ENCODE measurements at places on chromosomes 16 and 17. TPM values are rescaled to one million over a fixed set of nuclear protein-coding genes. Genes with fewer than 3 reads are reported as not detected.

Gene TMEM235
- total RNA-seq, result not detected

Gene SLC6A2
- not detected for total RNA-seq

Gene HBQ1
- 9.2 TPM for total RNA-seq

Gene C16orf87
- 12.1 TPM for total RNA-seq

GRCh38 chr17:46831573-46832330, 13.3 kb upstream of the WNT3 start:
- no peaks in the 10 kb centered on the region for H3K36me3 ChIP-seq
- H3K27me3 ChIP-seq, result no peaks in the 10 kb centered on the region

DNA sequence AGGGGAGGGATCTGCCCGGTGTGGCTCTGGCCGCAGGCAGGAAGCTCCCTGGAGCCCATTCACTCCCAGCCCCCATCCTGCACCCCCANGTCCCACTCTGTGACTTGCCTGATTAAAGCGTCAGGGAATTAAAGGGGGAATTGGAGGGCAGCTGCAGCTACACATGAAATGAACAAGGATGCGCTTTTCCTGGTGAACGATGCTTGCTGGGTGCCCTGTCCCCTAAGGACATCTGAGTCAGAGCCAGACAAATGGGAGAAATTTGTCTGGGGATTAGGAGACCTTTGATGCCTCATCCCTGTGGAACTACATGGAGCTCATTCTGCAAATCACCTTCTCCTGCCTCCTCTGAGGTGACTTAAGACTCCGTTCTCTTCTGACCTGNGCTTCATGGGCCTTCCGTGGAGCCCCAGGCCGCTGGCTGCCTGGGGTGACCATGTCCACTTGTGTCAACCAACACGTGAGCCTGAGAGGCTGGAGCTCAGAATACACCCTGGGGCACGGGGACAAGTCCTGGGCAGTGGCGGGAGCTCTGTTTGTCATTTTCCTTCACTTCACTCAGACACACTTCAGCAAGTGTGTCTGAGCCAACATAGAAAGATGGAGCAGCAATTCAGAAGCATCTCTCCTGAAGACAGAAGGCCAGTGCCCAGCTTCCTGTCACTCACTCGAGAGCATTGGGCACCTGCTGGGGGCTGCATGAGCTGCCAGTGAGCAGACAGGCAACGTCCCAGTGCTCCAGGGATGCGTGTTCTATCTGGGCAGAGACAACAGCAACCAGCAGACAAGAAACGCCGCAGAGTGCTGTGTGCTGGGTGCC, 54.1 kb downstream of the METRNL start:
- H3K27ac ChIP-seq, result no peak overlapping the region
- peaks cover 4% of the 10 kb centered on the region for H3K4me1 ChIP-seq
- H3K36me3 ChIP-seq, result no peaks in the 10 kb centered on the region
- no peak overlapping the region for H3K4me3 ChIP-seq
- no peak for DNase-seq

DNA sequence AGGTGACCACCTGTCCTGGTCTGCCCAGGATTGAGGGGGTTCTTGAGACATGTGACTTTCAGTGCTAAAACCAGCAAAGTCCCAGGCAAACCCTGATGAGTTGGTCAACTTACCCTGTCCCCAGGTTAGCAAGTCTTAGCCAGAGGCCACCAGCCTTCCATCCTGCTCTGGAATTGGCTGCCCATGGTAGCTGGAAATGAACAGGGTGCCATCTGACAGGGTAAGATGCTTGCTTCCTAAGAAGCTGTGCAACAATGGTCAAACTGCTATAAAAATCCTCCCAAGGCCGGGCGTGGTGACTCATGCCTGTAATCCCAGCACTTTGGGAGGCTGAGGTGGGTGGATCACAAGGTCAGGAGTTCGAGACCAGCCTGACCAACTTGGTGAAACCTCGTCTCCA, 22.8 kb upstream of the MTMR4 start:
- no peaks in the 10 kb centered on the region for H3K36me3 ChIP-seq
- H3K27ac ChIP-seq, result no peak overlapping the region
- H3K4me3 ChIP-seq, result no peak overlapping the region
- no peak for DNase-seq
- H3K4me1 ChIP-seq, result peaks cover 26% of the 10 kb centered on the region
- H3K27me3 ChIP-seq, result no peaks in the 10 kb centered on the region

DNA sequence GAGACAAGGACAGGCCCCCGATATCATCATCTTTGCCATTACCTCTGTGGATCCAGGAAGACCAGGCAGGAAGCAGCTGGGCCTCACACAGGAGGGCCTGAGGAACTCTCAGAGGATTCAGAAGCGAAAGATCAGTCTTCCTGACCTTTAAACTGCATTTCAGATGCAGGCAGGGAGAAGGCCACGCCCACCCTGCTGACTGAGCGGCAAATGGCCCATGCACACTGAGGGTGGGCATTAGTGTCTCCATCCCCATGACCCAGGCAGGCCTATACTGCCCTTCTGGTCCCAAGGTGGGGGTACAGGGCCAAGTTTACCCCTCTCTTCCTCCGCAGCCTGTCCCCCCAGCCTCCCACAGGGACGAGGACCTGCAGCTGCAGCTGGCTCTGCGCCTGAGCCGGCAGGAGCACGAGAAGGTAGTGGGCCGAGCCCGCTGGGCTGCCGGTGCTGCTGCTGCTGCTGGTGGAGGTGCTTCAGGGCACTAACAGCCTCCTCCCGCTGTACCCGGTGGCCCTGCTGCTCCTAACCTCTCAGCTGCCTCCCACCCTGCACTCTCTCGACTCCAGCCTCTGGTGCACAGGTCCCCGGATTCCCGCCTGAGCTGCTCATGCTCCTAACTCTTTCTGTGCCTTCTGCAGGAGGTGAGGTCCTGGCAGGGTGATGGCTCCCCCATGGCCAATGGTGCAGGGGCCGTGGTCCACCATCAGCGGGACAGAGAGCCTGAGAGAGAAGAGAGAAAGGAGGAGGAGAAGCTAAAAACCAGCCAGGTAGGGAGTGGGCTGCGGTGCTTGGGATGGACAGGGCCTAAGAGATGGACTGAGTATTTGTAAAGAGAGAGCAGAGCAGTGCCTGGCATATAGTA, 6.2 kb downstream of the EPN3 start:
- DNase-seq, result peak; percentile 55
- H3K27me3 ChIP-seq, result no peaks in the 10 kb centered on the region
- H3K27ac ChIP-seq, result peak overlapping the region; percentile 4
- H3K36me3 ChIP-seq, result no peaks in the 10 kb centered on the region

DNA sequence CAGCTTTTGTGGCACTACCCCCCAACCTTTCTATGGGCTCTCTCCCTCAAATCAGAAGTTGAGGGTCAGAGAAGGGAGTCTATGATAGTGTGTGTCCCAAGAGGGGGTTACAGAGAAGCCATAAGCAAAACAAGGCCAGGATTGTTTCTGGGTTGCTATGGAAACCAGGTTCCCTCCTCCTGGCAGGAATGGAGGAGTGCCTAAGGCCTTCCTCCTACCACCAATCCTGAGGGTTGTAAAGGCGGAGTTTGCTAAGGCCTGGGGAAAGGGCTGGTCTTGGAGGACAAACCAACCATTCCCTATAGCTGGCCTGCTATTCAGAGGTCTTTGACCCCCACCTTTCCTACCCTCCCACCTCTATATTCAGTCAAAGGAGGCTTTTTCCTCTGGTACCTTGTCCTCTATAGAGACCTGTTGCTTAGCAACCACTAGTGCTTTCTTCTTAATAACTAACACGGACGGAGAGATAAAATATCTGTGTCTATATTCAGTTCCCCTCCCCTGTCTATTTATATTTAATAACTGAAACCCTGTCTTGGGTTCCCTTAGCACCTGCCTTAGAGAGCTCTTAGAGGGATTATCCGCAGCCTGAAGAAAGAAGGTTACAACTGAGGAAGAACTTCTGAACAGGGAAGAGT, 43.4 kb downstream of the NEUROD2 start:
- no peaks in the 10 kb centered on the region for H3K4me1 ChIP-seq
- no peaks in the 10 kb centered on the region for H3K27me3 ChIP-seq
- no peak overlapping the region for H3K27ac ChIP-seq
- H3K4me3 ChIP-seq, result no peak overlapping the region
- no peak for DNase-seq

DNA sequence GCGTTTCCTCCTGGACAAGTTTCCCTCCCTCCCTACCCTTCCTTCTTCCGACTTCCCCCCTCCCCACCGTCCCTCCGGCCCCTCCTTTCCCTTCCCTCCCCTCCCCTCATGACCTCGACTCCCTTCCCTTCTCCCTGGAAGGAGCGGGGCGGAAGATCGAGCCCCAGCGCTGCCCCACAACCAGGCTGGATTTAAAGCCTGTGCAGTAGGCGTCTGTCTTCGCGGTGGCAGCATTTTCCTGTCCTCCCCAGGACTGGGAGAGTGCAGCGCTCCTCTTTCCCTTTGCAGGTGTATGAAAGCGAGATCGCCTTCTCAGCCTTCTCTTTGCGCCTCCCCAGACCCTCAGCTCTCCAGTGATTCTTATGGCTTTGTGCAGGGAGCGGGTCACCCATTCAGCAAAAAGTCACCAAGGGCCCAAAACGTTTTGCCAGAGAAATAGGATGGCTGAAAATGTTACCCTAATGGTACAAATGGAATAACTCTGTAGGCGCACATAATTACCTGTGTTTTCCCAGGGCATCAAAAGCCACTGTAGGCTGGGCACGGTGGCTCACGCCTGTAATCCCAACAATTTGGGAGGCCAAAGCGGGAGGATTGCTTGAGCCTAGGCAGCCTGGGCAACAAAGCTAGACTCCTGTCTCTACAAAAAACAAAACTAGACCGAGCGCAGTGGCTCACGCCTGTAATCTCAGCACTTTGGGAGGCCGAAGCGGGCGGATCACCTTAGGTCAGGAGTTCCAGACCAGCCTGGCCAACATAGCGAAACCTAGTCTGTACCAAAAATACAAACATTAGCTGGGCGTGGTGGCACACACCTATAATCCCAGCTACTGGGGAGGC, 40.8 kb downstream of the SLFN12L start:
- no peak overlapping the region for H3K4me3 ChIP-seq
- no peaks in the 10 kb centered on the region for H3K4me1 ChIP-seq
- DNase-seq, result no peak
- no peaks in the 10 kb centered on the region for H3K27me3 ChIP-seq

DNA sequence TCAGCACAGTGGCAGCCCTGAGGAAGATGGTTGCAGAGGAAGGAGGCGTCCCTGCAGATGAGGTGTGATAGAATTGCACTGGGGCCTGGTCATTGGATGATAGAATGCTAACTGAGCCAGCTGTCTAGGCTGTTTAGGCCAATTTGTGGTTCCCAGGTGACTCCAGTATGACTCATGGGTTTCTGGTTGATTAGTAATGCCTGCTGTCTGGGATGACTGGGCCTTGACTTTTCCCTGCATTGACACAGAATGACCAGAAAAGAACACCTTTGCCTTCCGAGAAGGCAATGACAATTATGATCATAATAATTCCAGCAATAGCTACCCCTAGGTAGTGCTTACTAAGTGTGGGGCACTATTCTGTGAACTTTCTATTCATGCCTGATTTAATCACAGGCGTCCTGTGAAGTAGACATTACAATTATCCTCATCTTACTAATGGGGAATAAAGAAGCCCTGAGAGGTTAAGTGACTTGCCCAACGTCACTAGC, 31.5 kb downstream of the USP43 start:
- no peak overlapping the region for H3K27ac ChIP-seq
- DNase-seq, result no peak

GRCh38 chr17:76034428-76035350, 7.6 kb upstream of the EVPL start:
- peaks cover 4% of the 10 kb centered on the region for H3K4me1 ChIP-seq
- peaks cover 2% of the 10 kb centered on the region for H3K36me3 ChIP-seq
- no peak overlapping the region for H3K27ac ChIP-seq

- DNase-seq, result no peak
- H3K27ac ChIP-seq, result no peak overlapping the region
- no peak overlapping the region for H3K4me3 ChIP-seq
- H3K4me1 ChIP-seq, result peaks cover 6% of the 10 kb centered on the region
- H3K27me3 ChIP-seq, result no peaks in the 10 kb centered on the region
Measured at GRCh38 chr16:10121491-10121890, 60.7 kb downstream of the GRIN2A start.

GRCh38 chr17:12530161-12530560, 135.5 kb upstream of the MYOCD start:
- no peaks in the 10 kb centered on the region for H3K27me3 ChIP-seq
- no peaks in the 10 kb centered on the region for H3K36me3 ChIP-seq
- DNase-seq, result no peak
- H3K4me3 ChIP-seq, result no peak overlapping the region

DNA sequence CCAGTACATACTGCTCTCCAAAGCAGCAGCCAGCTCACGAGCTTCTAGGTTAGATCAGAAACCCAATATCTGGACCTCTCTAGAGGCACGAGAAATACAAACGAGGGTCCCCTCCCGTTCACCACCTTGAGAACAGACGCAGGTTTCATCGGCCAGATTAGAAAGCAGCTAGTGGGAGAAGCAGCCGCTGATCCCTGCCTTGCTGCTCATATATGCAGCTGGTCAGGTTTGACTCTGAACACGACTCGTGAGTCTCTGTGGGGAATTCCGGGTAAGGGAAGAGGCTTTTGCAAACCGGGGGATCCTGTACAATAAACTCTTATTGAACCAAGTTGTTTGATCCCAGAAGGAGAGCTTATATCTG, 1.6 kb downstream of the VAT1L start:
- peaks cover 3% of the 10 kb centered on the region for H3K27me3 ChIP-seq
- DNase-seq, result no peak
- H3K27ac ChIP-seq, result no peak overlapping the region

Measured in Caco-2 (cell line).